ENCODE measurements at places on chromosomes 2 and 18.
A peak's percentile ranks its signal among the peaks of the same experiment; 100 is the strongest.

GRCh38 chr18:21900605-21901352 lies 160.2 kb downstream of the MIB1 start:
- DNase-seq: no peak

DNA sequence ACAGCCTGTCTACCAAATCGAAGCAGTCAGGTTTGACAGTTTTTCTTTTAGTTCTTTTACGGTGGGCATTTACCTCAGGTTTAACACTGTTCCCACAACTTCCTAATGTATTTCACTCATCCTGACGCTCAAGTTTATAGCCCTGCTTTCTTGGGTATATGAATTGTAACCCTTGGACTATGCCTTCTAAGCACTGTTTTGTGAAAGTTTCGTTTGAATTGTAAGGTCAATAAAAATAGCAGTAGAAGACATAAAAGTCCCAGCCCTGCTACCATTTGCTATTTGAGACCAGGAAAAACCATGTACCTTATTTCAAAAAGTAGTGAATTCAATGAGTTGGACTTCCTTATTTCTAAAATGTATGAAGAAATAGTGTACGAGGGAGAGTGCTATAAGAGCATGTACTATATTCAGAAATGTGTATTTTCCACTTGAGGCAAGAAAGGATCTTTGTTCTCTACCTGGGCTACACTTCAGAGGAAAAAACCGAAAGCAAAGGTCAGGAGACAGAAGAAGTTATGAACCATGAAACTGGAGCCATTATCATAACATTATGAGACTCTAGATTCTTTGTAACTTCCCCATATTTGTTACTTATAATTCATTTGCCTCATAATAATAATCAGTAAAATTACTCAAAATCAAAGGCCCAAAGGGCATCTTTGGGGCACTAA lies 1.9 kb upstream of the ZC3H15 start:
- peak; percentile 21 for DNase-seq

DNA sequence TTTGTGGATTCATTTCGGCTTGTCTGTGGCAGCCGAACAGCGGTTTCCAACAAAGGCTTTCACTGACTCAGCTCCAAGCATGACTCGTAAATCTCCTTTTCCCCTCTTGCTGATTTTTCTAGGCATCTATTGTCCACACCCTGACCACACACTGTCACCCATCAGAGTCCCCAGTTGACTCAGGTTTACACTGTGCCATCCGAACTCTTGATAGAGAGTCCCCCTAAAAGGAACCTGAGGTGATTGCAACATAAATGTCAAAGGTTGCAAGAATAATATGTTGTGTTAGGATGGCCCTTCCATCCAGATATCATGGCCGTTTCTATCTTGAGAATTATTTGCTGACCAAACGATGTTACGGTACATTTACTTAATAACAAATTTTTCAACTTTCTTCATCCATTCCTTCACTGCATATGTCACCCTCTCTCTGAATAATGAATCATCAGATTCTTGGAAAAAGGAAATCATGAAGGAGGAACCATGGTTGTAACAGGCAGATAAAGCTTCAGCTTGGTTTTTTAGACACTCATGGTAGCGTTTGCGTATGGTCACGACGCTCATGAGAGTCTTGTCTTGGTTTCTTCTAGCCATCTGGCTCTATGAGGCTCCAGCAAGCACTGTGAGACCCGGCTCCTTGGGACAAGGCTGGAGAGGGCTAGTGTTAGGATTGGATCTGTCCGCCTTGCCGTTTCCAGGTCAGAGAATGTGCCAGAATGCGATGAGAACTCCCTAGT lies 72.1 kb downstream of the NPAS2 start:
- DNase-seq: peak; percentile 13

GRCh38 chr2:219733106-219733505 lies 105.7 kb downstream of the SLC4A3 start:
- no peak for DNase-seq

GRCh38 chr2:126972279-126972626 lies 73.6 kb downstream of the TEX51 start:
- no peak for DNase-seq

- no peak for DNase-seq
These were observed 36.5 kb upstream of the ZFP36L2 start for GRCh38 chr2:43262951-43263350.

DNA sequence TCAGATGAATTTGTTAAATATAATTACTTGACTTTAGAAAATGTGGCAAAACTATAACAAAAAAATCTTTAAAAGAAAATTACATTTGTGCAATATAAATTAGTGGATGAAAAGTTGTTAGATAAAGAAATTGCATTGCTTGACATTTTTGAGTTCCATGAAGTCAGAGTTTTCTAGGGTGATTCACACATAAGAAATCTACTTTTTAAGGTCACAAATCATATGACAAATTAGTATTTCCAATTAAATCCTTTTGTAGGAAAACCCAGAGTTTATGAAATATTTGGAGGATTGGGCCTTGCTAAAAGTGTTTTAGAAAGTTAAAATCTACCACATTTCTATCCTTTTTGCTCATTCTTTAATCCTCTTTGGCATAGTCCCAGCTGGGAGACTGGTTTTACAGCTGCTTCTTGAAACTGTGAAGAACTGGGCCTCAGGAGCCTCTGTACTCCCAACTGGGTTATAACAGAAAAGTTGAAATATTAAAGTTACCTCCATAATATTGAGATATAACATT lies 289.2 kb downstream of the LRRTM4 start:
- no peak for DNase-seq

GRCh38 chr2:106890606-106891005 lies 4.6 kb upstream of the ST6GAL2 start:
- DNase-seq: peak; percentile 65

GRCh38 chr2:71460595-71461303 lies 7.4 kb downstream of the DYSF start:
- no peak for DNase-seq

GRCh38 chr18:54130177-54130576 lies 94.3 kb downstream of the MBD2 start:
- DNase-seq: no peak

GRCh38 chr2:20666304-20667150 lies at the start of gene GDF7:
Gene GDF7, plus strand, starts transcription at chr2:20667144. Its CDS starts 96 bp downstream, at chr2:20667240.
- DNase-seq: peak; percentile 74

DNA sequence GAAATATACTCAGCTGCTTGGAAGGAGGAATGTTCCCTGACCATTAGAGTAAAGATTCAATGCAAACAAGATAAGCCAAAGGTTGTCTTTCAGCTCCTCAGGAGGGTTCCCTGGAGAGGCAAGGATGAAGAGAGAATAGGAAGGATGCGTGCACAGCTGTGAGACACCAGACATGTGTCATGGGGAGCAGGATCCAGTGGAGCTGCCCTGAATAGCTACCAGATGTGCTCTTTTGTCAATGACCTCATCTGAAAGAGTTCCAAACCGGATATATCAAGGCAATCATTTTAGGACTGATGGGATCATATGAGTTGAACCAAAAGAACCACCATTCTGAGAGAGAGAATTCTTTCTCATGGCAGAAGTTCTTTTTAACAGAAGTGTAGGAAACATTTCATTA lies 490.6 kb downstream of the IRS1 start:
- no peak for DNase-seq

DNA sequence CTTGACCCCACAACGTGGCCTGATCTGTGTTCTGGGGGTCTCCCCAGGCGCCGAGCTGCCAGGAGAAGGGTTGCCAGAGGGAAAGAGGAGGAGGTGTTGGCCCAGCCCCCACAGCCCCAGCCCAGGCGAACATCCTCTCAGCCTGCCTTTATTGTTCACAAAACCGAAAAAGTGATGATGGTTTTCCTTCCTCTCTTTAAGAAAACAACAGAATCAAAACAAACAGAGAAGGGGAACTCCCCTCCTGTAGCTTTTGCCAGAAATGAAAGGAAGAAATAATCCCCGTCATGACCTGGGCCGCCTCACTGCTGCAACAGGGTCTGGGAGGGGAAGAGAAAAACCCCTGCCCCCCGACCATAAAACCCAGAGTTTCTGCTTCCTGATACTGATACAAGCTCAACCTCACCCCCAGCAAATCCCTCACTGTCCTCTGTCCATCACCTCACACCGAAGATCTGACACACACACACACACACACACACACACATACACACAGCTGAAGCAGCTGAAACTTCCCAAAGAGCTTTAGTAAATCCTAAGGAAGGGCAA lies 52.0 kb downstream of the ZFP36L2 start:
- peak; percentile 60 for DNase-seq

GRCh38 chr2:85095094-85095493 lies 38.1 kb upstream of the TCF7L1 start:
- DNase-seq: no peak

GRCh38 chr2:23713351-23713750 lies 213.6 kb downstream of the ATAD2B start:
- DNase-seq: no peak

- DNase-seq: no peak
These were observed 100.5 kb upstream of the ODC1 start for GRCh38 chr2:10548626-10549025.

- DNase-seq: peak; percentile 44
These were observed 18.7 kb upstream of the DUSP2 start for GRCh38 chr2:96163768-96164429.

DNA sequence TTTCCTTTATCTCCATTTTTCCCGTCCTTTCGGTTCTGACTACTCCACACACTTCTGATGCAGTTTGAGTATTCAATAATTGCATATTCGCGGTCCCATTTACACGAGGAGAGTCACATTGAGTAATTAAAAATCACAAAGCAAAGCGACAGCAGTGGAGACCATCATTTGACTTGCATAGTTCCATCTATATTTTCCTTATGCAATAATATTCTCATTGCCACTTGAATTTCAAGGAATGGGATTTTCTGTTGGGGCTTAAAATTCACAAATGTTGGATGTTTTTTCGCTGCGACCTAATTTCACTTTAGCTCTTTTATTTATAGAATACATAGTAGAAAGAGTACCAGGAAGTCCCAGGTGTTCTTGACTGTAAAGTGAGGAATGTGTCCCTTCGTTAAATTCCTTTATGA lies 186.8 kb downstream of the ZEB2 start:
- no peak for DNase-seq

DNA sequence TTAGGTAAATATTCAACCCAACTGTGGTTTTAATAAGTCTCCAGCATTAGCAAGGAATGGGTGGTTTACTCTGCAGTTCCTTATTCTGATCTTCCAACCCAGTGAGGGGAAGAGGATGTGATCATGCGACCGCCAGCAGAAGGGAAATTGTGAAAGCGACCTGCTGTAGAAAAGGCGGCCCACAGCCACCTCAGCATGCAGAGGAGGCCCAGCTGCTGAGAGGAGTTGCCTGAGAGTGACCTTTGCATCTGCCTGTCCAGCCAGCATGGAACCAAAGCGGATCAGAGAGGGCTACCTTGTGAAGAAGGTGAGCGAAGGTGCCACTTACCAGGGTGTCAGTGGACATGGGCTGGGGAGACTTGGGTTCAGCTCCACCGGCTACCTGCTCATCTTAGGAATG lies at the start of gene PLEK:
PLEK (plus strand) TSS at position 196 of the 400 bp plus-strand sequence; CDS start at position 266, 70 bp downstream.
- peak; percentile 92 for DNase-seq

DNA sequence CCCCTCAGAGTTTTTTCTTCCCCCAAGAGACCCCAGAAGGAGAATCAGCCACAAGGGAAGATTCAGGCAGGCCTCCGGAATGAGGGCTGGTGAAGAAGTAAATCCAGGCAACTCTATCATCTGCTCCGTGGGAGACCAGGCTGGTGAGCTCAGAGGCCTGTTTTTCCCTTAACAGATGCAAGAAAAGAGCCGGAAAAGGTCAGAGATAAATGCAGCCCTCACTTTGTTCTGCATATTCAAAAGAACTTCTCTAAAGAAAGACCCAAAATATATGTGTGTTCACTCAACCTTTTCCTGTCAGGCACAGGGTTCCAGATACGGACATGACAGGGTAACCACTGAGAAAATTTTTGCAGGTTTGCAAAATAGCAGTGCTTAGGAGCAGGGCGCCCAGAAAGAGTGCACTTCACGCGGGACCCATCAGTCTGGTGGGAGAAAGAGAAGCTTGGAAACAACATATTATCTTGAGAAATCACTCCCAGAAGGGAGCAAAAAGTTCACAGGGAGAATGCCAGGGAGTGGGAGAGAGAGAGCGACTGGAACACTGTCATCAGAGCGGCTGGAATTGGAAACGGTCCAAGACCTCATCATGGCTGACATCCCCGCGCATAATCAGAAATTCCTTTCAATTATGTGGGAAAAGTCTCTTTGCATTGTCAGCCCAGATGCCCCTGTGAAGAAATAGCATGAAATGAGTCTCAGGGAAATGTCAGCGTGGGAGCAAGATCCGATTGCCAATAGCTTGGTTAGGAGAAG lies 244.8 kb upstream of the SLC14A2 start:
- peak; percentile 30 for DNase-seq

- no peak for DNase-seq
These were observed 5.4 kb upstream of the RNF181 start for GRCh38 chr2:85589982-85590791.

GRCh38 chr2:437756-438393 lies 150.0 kb upstream of the ALKAL2 start:
- peak; percentile 88 for DNase-seq

GRCh38 chr18:42155024-42155423 lies 200.0 kb downstream of the PIK3C3 start:
- DNase-seq: no peak

- no peak for DNase-seq
These were observed 250.6 kb downstream of the PTPRM start for GRCh38 chr18:7817575-7818230.

GRCh38 chr18:69638056-69638455 lies 237.4 kb downstream of the DOK6 start:
- no peak for DNase-seq

- peak; percentile 20 for DNase-seq
These were observed 56.9 kb upstream of the TMEM178A start for GRCh38 chr2:39608686-39609441.

GRCh38 chr2:69089998-69090397 lies 77.0 kb downstream of the ANTXR1 start:
- no peak for DNase-seq

DNA sequence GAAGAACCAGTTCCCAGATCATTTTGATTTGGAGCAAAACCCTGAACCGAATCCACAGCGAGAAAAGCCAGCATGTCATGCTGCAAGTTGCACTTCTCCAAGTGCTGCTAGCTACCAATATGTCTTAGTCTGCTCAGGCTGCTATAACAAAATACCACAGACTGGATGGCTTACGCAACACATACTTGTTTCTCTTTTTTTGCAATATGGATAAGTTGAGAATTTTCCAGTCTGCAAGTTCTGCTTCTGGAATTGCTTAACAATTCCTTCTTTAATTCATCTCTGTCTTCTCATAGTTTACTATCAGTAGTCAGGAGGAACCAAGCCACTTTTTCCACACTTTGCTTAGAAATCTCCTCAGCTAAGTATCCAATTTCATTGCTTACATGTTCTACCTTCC lies 105.9 kb upstream of the RBBP8 start:
- no peak for DNase-seq

- DNase-seq: no peak
These were observed 79.1 kb upstream of the DLX2 start for GRCh38 chr2:172181840-172182239.

GRCh38 chr2:85908506-85908905 lies 19.7 kb upstream of the ST3GAL5 start:
- DNase-seq: no peak
